SJSA1 (cell line): ENCODE measurements at places on chromosomes 5 and 9.

DNA sequence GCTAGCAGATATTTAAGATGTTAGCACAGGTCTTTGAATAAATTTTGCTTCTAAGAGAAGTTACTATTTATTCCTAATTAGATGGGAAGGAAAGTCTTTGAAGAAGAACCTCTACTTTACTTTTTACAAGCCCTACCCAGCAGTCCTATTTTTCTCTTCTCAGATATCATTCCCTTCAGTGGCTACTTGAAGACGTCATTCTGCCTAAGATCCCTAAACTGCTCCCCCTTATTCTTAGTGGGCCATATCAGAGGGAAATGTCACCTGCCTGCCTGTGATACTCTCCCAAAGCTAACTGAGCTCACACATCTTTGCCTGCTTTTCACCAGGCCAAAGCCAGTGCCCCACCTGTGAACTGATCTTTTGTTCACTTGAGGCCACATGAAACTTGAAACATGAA lies 16.5 kb upstream of the TMED9 start:
- DNase-seq = no peak

DNA sequence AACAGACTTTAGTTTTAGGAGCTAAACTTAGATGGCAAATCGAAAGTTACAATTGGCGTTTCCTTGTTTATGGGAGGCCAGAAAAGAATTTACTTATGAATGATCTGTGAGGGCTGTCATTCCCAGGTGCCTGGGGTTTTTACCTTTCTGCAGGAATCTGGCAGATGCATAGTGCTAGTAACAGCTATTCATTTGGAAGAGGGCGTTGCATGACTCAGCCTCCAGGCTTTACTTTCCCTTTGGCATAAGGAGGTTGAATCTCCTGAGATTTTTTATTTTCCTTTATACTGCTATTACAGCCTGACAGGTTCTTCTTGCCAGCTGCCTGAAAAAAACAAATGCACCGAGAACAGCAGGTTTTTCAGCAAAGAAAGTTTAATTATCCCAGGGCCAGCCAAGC lies 30.0 kb downstream of the CARD6 start:
- DNase-seq = no peak

DNA sequence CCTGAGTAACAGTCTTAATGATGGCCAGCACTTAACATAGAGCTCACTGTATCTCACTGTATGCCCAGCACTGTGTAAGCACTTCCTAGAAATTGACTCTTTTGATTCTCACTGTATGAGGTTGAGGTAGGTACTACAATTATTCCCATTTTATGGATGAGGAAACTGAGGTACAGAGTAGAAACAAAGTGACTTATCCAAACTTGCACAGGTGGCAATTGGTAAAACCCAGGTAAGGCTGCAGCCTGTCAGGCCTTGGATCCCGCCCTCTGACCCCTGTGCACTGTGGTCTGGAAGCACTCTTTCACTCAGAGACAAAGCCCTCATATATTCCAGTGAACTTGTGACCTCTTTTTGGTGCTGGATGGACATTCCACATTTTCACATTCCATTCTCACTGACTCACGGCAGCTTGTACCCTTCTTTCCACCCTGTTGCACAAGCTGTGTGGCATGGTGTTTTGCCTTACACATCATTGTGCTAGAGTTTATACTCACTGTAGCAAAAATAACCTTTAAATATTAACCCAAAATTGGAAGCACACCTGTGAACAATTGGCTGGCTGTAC lies 21.7 kb downstream of the ANKRD55 start:
- peak; percentile 87 for DNase-seq

DNA sequence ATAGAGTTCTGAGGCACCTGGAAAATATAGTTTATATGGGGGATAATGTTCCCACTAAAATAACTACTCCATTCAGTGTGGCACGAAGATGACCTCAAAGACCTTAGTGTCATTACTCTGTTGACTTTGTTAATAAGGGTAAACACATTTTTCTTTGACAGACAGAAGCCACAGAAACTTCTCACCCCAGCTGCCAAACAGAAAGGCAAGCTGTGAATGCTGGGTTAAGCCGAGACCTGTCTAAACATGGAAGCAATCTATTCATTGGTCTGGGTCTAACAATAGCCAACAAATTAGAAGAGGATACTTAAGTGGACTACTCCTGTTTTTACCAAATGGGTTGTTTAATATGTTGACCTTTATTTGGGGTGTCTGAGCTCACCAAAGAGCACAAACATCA lies 171.4 kb downstream of the TLE1 start:
- no peak for DNase-seq

DNA sequence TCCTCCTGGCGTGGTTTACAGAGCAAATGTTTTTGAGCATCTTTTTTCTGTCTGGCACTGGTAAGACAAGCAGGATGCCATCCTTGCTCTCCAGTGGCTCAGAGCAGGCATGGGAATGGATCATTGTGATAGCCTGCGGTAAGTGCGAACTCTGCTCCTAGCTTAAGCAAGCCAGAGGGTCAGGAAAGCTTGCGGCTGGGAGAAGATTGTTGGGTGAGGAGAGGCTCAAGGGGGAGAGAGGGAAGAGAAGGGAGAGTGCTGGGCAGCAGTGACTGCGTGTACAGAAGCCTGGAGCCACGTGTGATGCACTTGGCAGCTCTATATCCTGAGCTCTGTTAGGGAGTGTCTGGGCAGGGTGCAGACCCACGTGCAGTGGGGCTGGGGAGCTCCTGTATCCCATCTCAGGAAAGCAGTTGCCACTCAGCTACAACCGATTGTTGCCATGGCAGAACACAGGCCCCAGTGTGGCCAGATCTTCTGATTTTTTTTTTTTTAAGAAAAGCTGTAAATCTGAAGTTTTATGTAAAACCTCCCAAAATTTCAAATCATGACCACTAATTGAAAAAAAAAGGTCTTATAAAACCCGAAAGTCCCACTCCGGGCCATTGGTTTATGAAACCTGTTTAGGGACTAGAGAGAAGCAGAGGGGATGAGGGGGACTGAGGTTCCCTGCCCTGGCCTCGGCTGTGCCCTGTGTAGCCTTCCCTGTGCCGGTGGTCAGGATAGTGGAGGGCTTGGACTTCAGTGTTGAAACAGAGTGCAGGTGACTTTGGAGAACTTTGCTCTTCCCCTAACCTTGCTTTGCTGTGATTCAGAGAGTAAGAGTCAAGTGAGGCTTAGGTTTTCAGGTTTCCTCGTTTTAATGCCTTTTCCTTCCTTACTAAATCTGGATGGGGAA lies 67.3 kb downstream of the ZNF618 start:
- peak; percentile 25 for DNase-seq

- no peak for DNase-seq
These were observed 74.0 kb upstream of the CCNG1 start for GRCh38 chr5:163363389-163363788.

DNA sequence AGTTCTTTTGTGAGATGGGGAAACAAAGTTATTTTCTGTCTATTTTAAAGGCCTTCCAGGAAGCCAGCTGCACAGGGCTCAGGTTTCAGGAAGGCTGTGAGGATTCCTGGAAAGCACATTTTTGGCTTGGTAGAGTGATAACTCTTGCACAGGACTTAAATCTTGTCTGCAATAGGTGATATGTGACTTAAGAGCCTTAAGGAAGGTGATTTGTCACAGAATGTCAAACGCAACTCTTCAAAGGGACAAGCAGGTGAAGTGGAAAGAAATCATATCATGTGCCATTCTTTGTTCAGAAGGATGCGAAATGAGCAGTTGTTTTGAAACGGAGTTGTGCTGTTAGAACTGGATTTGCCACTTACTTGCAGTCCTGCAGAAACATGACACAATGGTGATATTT lies 459.3 kb downstream of the MAT2B start:
- no peak for DNase-seq

GRCh38 chr9:120524863-120525262 lies 55.1 kb downstream of the CDK5RAP2 start:
- no peak for DNase-seq

GRCh38 chr9:20442461-20443319 lies 179.6 kb downstream of the MLLT3 start:
- no peak for DNase-seq

GRCh38 chr5:110262749-110263148 lies 463.7 kb downstream of the TMEM232 start:
- DNase-seq = no peak

- no peak for DNase-seq
These were observed 89.3 kb downstream of the ZCCHC7 start for GRCh38 chr9:37209431-37210386.

- no peak for DNase-seq
These were observed 3.1 kb upstream of the PRELID2 start for GRCh38 chr5:145838276-145838675.

DNA sequence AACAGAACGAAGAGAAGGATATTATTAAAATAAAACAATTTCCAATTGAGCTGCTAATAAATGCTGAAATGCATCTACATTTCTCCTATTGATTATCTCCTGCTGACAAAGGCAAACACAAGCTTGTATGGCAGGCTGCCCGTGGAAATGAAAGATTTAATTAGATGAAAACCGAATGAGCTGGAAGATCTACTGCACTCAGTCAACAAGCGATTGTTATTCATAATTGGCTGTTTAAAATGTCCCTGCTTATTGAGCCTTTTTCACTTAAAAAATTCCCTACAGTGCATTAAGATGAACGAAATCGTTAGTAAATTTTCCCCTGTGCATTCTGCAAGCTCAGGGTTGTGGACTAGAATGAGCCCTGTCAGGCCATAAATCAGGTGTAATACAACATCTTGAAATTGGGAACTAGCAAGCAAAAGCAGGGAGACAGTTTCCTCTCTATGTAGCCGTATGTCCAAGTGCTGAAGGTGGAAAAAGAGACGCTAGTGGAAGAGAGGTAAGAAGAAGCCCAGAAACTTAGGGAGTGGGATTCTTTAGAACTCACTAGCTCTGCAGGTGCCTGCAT lies 28.5 kb upstream of the KIF4B start:
- DNase-seq = no peak

DNA sequence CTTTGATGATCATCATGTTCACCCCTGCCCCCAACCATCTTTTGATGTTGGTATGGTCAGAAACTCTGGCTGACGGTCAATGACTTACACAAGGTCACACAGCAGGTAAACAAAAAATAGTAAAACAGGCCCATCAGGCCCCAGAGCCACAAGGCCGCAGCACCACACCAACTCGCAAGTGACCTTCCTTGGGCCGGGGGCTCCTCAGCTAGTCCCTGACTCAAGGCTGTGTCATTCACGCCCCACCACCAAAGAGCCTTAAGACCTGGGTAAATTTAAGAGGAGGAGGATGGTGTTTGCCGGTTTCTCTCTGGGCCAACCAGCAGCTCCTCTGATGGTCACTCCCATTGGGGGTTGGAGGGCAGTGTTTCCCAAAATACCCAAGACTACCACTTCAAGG lies 55.8 kb downstream of the PSMB7 start:
- DNase-seq = no peak

GRCh38 chr5:149860801-149861322 lies 83.7 kb downstream of the PDE6A start:
- DNase-seq = peak; percentile 94
